Activated T-helper 1 cell treated with anti-CD3 and anti-CD28 coated beads, Interleukin-2, amount 50 U/mL, for 16 hours (primary cell): ENCODE measurements at places on chromosomes 3 and 15.

- DNase-seq, result no peak
These were observed 21.1 kb upstream of the CMTM8 start for GRCh38 chr3:32217339-32217738.

- no peak for DNase-seq
These were observed 16.9 kb upstream of the FILIP1L start for GRCh38 chr3:100131241-100131640.

- no peak for DNase-seq
These were observed 249.6 kb downstream of the TLE3 start for GRCh38 chr15:69848096-69848495.

- no peak for DNase-seq
These were observed at the start of gene CACNA1D for GRCh38 chr3:53493963-53494791. Gene CACNA1D, plus strand, starts transcription at chr3:53494611. Its CDS starts 556 bp downstream, at chr3:53495167.

GRCh38 chr15:52113708-52114107 lies 1.1 kb upstream of the BCL2L10 start:
- DNase-seq, result no peak

GRCh38 chr3:71879089-71879488 lies 94.1 kb upstream of the PROK2 start:
- DNase-seq, result no peak

GRCh38 chr3:82378392-82378791 lies 616.9 kb upstream of the GBE1 start:
- no peak for DNase-seq

DNA sequence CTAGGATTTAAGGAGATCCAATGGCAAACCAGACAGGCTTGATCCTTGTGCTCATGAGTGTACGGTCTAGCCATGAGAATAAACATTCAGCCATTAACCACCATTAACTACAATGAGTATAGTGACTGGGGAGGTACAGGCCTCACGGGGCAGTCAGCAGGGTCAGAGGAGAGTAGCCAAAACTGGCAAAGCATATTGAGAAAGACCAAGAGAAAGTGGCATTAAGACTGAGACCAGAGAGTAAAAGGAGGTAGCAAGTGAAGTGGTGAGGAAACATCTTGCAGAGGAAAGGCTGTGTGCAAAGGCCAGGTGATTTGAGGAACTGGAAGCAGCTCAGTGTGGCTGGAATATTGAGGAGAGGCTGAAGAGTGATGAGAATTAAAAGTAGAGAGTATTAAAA lies 407.2 kb upstream of the LMCD1 start:
- no peak for DNase-seq

GRCh38 chr15:25368850-25369249 lies 70.0 kb downstream of the UBE3A start:
- no peak for DNase-seq

GRCh38 chr3:52188556-52188955 lies 9.4 kb upstream of the ALAS1 start:
- no peak for DNase-seq

GRCh38 chr3:113684271-113684819 lies 12.1 kb downstream of the USF3 start:
- DNase-seq, result no peak

DNA sequence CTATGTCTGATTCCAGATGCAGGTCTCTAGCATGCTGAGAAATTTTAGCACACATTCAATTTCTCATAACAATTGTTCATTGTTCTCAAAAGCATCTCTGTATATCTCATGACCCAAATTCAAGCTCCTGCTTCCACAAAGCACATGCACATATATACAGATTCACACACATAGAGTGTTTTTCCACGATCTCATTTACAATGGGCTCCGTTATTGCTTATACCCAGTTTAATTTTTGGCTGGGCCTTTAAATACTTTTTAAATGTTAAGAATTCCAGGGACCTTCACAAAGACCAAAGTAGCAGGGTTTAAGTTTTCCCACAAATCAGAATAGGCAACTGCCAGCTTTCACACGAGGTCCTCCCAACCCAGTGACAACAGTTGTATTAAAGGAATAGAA lies 333.5 kb upstream of the SEMA6D start:
- DNase-seq, result no peak

DNA sequence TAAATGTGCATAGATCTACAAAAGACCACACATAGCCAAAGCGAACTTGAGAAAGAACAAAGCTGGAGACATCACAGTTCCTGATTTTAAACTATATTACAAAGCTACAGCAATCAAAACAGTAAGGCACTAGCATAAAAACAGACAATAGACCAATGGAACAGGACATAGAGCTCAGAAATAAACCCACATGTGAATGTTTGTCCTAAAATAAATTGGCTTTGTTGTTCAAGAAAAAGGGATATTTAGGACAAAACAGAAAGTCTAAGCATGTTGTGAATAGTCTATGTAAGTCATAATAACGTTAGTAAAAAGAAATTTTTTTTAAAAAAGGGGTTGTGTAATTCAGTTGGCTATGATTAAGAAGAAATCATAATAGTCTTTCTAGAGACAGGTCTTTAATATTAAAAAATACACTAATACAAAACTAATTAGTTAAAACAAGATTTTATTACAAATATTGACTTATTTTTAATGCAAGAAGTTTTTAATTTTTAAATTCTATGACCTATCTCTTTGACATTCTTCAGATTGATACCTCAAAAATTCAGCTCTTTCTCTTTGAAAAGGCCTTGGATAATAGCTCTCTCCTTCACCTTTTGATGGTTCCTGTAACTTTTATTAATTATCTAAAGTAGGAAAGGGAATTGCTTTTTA lies 11.6 kb downstream of the TMEM212 start:
- no peak for DNase-seq

GRCh38 chr3:48409291-48410201 lies 20.3 kb downstream of the PLXNB1 start:
- DNase-seq, result no peak

- no peak for DNase-seq
These were observed 41.9 kb upstream of the ABHD10 start for GRCh38 chr3:111936967-111937366.

DNA sequence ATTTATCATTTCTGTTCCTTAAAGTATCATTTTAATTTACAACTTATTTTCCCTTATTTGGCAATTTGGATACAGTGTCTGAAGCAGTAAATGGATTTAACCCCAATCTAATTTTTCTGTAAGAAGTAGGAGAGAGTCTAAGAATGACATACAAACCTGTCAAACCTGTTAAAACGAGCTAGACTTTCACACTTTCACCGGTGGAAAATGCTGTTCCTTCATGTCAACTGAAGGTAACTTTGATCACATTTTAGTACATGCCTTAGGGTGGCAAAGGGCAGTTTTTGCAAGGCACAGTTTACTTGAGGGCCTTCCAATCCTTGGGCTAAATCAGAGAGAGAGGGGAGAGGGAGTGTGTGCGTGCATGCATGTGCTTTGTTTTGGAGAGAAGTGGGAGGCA lies 221.4 kb downstream of the THSD4 start:
- DNase-seq, result no peak

- DNase-seq, result no peak
These were observed 11.1 kb downstream of the LRTM1 start for GRCh38 chr3:54916732-54917131.

GRCh38 chr3:139620438-139620837 lies 57.3 kb downstream of the NMNAT3 start:
- no peak for DNase-seq

- DNase-seq, result no peak
These were observed 32.1 kb downstream of the SLC22A14 start for GRCh38 chr3:38314112-38314763.

GRCh38 chr3:23203708-23204330 lies 692 bp downstream of the UBE2E2 start:
- no peak for DNase-seq

GRCh38 chr15:60519218-60519617 lies 40.3 kb upstream of the ICE2 start:
- no peak for DNase-seq

DNA sequence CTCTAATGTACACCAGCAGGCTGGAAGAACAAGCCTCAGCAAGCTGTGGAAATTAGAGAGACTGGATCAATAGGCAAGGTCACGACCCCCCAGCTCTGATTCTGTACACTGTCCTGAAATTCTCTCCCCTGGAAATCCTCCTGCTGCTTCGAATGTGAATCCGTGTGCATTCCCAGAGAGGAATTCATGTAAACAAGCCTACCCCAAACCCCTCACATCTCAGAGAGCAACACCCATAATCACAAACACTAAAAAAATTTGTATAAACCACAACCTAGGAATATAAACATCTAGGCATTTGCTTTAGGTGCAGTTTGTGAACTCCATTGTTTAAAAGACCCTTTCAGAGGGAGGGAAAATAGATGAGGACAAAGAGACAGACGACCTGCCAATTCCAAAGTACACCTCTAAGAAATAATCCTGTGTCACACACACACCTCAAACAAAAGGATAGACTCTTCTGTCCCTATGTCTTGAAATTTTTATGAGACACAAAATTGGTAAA lies 325.2 kb downstream of the WDR72 start:
- no peak for DNase-seq

DNA sequence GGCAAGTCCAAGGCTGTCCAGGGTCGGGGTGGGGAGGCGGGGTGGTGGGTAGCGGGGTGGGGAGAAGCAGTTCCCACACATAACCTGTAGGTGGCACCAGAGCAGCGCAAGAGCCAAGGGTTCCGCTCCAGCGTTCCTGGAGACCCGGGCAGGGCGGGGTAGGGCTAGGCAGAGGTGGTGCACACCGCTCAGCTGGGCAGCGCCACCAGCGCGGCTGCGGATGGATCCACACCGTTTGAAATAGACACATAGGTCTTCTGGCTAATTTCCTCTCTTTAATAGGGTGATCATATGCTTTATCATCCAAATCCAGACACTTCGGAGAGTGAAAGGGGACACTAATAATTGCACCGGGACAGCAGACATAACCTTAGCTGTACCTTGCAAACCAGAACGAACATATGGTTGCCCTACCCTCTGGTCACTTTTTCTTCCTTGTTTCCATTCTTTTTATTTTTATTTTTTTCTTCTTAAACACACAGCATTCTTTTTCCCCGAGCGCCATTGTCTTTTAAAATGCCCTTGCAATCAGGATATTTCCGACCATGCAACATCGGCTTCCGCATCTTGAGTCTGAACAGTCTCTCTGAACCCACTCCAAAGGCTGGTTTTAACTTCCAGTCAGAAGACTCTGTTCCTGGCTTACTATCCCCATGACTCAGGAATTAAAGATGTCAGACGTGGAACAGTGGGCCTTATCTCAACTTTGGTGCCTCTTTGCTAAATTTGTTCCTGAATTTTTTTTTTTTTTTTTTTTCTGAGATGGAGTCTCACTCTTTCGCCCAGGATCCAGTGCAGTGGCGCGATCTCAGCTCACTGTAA lies 12.5 kb upstream of the ZSCAN2 start:
- DNase-seq, result peak; percentile 76

DNA sequence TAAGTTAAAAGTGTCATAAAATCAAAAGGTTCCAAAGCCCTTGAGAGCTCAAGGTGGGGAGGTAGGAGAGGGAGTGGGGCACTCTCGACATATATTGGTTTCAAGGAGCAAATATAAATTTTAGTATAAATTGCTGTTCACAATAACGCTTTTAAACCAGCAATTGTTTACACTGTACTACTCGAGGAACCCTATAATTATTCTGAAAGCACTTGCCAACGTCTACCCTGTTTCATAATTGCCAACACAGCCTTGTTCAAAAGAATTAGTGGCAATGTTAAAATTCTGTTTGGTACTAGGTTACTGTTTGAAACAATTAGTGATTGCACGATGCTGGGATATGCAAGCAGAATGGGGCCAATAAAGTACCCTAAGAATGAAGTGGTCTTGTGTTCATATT lies 76.3 kb upstream of the ICE2 start:
- no peak for DNase-seq

- DNase-seq, result no peak
These were observed 19.7 kb downstream of the TM4SF4 start for GRCh38 chr3:149494022-149494758.

DNA sequence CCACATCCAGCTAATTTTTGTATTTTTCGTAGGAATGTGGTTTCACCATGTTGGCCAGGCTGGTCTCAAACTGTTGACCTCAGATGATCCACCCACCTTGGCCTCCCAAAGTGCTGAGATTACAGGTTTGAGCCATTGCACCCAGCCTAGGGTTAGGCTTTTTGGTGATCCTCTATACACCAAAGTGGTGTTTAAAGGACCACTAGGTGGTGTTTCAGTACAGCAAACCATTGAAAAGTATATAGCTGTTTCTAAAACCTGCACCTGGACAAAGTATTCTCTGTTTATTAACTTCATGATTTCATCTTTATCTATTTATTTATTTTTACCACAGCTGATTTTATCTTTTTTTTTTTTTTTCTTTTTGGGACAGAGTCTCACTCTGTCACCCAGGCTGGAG lies 68.4 kb downstream of the MINDY2 start:
- no peak for DNase-seq

GRCh38 chr3:68123231-68123630 lies 468.8 kb upstream of the SUCLG2 start:
- DNase-seq, result no peak

- DNase-seq, result no peak
These were observed 10.7 kb downstream of the STT3B start for GRCh38 chr3:31543375-31543774.

DNA sequence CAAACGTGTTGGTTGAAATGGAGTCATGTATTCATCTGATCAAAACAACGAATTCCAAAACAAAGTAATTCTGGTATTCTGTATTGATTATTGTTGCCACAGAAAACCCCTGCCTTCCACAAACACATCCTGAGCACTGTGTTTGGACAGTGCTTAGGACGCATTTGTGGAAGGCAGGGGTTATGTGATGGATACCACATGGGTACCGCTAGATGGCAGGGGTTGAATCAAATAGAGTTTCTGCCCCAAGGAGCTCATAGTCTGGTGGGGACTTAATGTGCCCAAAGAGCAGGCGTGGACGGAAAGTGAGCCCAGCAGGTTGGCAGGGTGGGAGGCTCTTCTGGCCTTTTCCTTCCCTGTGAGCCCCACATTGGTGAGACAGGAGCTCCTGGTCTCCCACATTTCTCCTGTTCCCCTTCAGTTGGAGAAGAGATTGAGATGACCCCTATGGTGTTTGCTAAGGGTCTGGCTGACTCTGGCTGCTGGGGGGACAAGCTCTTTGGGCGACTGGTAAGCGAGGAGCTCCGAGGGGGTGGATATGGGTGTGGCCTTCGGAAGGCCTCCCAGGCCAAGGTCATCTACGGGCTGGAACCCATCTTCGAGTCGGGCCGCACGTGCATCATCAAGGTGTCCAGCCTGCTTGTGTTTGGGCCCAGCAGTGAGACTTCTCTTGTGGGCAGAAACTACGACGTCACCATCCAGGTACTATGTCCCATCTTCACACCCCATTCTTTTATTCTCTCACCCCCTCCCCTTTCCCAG lies 22.1 kb upstream of the SLC28A1 start:
- DNase-seq, result no peak

- no peak for DNase-seq
These were observed 18.2 kb downstream of the IDH3A start for GRCh38 chr15:78167227-78167888.

DNA sequence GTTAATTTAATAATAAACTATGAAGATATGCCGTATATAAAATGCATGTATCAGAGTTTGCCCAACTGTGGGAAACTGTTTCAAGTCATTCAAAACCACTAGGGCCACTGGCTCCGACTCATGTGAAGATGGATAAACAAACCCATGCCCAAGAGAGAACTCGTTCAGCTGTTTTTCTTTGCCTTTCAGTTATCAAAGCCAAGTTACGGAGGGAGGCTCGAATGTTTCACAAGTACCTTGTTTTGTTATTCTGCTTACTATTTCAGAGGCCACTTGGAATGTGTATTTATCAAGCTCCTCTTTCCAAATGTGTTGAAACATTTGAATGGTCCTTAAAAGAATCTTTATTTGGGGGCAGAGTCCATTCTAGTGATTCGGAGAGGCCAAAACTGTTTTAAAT lies 82.1 kb downstream of the DUT start:
- no peak for DNase-seq

- no peak for DNase-seq
These were observed 7.3 kb downstream of the LINGO1 start for GRCh38 chr15:77625376-77625775.
